GM18507 (cell line): ENCODE measurements at places on chromosomes 1 and 21.

DNA sequence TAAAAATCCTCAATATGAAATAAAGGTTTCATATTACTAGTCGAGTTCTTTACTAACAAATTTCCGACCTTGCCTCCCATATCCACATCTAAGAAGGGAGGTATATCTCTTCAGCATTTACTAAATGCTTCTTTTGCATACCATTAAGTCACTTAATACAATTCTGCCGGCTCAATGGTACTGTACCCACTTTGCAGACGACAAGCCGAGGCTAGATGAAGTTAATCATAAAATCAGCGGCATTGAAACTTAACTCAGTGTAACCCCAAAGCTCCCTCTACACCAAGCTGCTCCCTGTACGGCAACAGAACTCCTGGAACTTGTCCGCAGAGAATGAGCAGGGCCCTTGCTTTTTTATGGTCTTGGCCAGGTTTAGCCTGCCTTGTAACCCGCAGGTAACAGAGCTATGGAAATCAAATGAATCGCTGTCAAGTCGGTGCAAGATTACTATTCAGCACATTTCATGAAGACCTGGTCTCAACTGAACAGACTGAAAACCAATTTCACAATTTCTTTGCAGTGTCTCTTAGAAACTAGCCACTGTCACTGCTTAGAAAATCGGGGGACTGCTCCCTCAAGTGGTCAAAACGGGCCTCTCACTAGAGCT, 738 bp downstream of the INTS7 start:
- no peak for DNase-seq

- no peak for DNase-seq
Measured at GRCh38 chr1:168893359-168893801, 164.4 kb upstream of the DPT start.

DNA sequence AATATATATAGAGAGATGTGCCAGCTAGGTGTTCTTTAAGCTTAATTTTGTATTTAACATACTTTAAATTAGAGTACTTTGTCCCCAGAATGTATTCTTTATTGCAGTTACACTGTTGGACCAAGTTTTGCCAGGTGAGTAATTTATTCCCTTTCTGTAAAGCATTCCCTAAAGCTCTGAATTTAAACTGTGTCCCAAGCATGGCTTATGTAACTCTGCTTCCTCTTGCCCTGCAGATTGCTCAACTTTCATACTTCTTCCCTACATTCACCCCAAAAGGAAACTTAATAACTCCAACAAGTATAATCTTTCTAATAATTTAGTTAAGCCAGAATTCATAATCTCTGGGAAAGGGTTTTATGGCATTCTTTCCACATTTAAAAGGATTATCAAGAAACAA, 5.6 kb downstream of the LYPLAL1 start:
- DNase-seq: no peak

GRCh38 chr1:235160383-235160956, 580 bp downstream of the RBM34 start:
- no peak for DNase-seq

DNA sequence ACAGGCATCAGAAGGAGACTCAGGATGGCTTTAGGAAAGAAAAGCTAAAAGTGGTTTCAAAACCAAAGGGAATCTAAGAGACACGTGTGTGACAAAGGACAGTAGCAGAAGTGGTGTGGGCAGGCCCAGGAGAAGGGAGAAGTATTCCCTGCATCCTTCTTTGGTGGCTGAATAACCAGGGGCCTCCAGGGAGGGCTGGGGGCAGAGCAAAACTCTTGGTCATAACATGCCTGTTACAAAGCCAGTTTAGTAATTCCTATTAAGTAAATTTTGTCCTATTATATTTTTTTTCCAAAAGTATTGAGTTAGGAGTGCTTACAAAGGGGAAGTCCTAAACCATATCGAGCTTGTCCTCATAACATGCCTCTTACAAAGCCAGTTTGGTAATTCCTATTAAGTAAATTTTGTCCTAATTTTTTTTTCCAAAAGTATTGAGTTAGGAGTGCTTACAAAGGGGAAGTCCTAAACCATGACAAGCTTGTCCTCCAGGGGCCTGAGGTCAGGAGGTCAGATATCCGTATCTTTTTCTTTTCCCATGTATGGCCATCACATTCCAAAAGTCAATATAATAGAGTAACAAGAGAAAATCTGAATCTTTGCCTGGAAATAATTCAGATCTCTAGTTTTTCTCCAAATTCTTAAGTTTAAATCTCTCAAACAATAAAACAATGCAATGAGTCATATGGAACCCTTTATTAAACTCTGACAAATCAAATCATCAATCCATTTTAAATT, 509.2 kb downstream of the LTN1 start:
- no peak for DNase-seq

- DNase-seq: no peak
Measured at GRCh38 chr1:42335809-42336518, 929 bp upstream of the FOXJ3 start.
